Erythroblast (primary cell): ENCODE measurements at places on chromosomes 16 and 17.

DNA sequence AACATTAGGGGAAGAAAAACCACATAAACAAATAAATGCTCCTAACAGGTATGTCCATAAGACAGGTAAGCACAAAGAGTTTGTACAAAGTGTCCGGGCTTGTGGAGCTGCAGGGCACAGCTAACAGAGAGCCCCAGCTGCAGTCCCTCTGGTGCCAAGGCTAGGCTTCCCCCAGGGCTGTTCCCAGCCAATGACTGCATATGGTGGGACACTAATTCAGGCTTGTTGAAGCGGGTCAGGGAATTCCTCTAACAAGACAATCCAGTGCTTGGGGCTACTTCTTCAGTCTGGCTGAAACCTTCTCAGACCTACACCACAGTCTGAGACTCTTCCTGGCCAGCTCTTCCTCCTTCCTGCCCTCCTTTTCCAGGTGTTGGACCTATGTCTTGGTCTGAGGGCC, 51.7 kb upstream of the ALDH3A1 start:
- no peak for DNase-seq

DNA sequence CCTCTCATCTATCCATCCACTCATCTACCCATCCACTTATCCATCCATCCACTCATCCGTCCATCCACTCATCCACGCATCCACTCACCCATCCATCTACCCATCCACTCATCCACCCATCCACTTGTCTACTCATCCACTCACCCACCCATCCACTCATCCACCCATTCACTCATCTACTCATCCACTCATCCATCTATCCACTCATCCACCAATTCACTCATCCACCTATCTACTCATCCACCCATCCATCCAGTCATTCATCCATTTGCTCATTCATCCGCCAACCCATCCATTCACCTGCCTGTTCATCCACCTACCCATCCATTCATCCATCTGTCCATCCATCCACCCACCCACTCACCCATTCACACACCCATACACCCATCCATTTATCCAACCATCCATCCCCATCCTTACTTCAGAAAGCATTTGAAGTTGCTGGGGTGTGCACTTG, 329.6 kb downstream of the SEC14L1 start:
- no peak for DNase-seq

GRCh38 chr16:50469121-50469743, 79.0 kb upstream of the NKD1 start:
- no peak for DNase-seq

- DNase-seq = no peak
Observed at GRCh38 chr16:51545951-51546350, 394.9 kb upstream of the SALL1 start.

DNA sequence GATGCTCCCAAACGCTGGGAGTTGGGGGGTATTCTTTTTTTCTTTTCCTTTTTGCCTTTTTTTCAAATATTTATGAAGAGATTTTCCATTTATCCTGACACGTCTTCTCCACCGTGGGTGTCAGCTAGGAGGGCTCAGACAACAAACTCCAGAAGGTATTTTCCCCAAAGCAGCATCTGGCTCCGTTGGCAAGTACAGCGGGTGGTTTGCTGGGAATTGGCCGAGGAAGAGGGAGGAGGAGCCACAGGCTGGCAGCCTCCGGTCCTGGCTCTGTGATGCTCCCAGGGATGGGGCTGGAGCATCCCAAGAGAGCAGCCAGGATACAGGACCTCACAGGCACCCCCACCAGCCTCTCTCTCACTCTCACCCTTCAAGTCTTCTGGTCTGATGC, 10.9 kb upstream of the CACNG4 start:
- no peak for DNase-seq

DNA sequence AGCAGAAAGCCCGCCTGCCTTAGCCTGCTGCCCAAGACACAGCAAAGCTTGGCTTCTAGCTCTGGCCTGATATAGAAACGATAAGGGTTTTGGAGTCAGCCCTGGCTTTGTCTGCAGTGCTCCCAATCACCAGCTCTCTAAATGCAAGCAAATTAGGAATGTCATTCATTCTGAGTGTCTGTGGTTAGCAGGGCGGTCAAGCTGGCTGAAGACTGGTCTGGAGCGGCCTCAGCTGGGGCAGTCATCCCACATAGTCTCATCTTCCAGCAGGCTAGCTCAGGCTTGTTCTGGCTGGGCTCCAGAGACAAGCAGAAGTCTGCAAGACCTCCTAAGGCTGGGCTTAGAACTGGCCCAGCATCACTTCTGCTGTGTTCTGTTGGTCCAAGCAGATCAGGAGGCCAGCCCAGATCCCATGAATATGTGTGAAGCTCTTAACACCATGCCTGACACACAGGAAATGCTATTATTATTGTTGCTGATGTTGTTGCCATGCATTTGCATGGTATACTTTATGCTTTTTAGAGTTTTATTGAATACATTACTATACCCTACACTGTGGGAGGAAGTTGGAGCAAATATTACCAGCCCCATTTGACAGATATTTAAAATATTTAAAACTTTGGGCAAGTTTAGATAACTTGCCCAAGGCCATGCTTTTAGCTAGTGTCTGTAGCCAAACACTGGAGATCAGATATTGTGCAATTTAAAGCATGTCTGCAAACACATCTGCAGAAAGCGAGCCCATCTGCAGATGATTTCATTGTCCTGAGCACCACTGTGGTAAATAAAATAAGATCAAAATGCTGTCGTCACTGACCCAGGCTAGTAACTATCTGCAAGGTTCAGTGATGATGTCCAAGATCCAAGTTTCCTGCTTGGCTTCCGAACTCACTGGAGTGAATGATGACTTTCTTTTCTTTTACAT, 24.8 kb downstream of the TMC7 start:
- no peak for DNase-seq

DNA sequence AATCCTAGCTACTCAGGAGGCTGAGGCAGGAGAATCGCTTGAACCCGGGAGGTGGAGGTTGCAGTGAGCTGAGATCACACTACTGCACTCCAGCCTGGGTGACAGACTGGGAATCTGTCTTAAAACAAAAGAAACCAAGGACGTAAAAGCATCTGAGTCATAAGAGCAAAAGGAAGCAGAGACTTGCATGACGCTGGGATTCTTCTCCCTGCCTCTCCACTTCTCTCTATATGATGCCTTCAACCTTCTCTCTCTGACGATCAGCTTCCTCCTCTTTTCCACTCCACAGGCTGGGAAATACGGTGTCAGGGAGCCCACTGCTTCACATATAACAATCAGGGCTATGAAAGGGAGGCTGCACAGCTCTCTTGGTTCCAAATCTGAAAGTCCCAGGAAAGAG, 43.2 kb upstream of the CCL1 start:
- no peak for DNase-seq

GRCh38 chr16:50067290-50067853, 1.6 kb downstream of the HEATR3 start:
- peak; percentile 58 for DNase-seq

- DNase-seq = no peak
Observed at GRCh38 chr16:83952587-83952939, 477 bp upstream of the OSGIN1 start.

DNA sequence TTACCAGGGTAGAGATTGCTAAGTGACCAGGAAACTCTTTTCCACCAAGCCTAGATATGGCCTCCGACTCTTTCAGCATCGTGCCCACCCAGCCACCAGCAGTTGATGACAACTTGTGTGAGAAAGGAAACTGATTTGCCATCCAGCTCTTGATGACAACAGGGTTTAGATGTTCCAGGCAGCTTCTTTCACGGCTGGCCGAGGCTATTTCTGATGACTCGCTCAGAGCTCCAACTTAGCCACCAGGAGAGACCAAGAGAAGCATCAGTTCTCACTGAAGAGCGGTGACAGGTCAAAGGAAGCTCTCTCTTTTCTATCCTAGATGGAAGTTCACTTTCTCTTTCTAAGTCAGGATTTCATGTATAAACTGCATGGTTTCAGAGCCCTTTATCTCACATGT, 61.2 kb downstream of the MPHOSPH6 start:
- no peak for DNase-seq

GRCh38 chr17:70378076-70378475, 208.7 kb downstream of the KCNJ2 start:
- no peak for DNase-seq

DNA sequence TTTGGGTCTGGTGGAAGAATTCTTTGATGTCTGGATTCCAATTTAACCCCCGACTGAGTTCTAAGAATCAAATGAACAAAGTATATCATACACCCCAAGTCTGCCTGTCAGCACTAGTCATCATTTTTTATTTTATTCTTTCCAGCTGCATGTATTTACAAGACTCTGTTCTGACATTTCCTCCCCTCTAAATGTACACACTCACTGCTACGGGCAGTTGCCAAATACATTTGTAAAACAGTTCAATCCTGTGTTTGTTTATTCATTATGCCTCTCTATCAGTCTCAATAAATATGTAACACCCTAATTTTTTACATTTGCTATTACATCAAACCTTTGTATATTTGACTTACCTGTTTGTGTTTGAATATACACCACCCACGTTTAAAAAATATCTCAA, 422.3 kb upstream of the PSMD7 start:
- no peak for DNase-seq

DNA sequence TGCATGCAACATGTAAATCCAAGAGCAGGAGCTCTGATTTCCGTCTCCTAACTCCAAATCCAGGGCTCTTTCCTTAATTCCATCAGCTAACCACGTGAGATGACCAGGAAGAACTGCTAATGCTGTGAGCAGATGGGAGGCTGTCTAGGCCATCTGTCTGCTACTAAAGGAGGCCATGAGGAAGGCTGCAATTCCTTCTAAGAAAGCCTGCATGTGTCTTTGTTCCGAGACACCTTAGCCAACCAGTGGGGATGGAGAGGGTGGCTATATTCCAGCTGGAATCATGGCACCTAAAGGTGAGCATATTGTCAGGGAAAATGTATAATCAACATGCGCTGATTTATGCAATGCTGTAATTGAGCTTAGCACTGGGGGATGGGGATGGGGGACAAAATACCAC, 267.2 kb upstream of the CDH5 start:
- DNase-seq = no peak

- no peak for DNase-seq
Observed at GRCh38 chr16:4159726-4160125, 43.5 kb upstream of the ADCY9 start.

GRCh38 chr16:56862776-56863175, 2.2 kb upstream of the SLC12A3 start:
- no peak for DNase-seq

DNA sequence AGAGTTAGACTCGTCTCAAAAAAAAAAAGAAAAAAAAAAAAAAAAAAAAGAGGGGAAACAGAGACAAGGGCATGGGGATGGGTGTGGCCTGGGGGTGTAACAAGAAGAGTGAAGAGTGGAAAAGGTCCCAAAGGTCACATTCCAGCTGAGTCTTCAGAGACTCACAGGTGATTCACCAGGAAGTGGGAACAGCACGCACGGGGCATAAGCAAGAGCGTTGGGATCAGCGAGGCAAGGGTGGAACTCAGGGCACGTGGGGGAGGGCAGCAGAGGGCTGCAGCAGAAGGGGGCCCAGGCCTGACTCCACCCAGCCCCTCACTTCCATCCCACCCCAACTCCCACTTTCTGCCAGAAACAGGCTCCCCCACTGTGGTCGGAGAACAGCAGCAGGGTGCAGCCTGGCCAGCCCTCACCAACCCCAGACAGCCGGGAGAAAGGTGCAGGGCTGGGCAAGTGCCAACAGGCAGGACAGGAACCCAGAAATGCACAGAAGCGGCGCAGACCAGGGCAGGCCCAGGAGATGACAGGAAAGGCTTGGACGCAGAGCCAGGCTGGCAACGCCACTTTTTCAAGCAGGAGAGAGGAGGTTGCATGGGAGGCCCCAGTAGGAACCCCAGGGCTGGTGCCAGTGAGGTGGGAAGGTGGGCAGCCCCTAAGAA, 3.3 kb downstream of the MEAK7 start:
- no peak for DNase-seq

GRCh38 chr17:62750631-62751051, 57.5 kb downstream of the MARCHF10 start:
- no peak for DNase-seq

GRCh38 chr17:55168958-55169687, 95.6 kb upstream of the HLF start:
- DNase-seq = no peak

GRCh38 chr16:4917117-4917516, 19.8 kb downstream of the PPL start:
- DNase-seq = no peak

DNA sequence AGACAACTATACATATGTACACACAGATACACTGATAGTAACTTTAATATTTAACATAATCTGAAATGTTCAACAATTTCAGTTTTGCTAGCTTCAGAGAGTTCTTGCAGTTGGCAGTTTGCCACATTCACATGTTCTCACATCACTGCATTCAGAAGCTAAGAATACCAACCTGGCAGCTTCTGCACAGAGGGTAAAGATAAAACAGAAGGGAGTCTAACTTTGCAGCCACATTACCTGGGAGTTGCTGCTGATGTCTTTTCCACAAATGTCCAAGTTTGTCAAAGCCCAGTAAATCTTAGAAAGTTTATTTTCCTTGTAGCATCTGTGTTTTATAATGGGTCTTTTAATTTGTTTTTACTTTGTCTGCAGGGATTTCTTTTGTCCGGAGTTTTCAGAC, 332.0 kb downstream of the BCAS3 start:
- DNase-seq = no peak
